ENCODE measurements at places on chromosomes 3 and 15. TPM values are rescaled to one million over a fixed set of nuclear protein-coding genes. Genes with fewer than 3 reads are reported as not detected.
A peak's percentile ranks its signal among the peaks of the same experiment; 100 is the strongest.

The TIMP4 gene
- 13.2 TPM for total RNA-seq

The PPP1R14D gene
- not detected for total RNA-seq

The CFAP161 gene
- not detected for total RNA-seq

The ROBO2 gene
- total RNA-seq, result 1.6 TPM

The ATP11B gene
- 58.7 TPM for total RNA-seq

- no peak for DNase-seq
These were observed 981.8 kb downstream of the ROBO2 start for GRCh38 chr3:78021710-78022109.

DNA sequence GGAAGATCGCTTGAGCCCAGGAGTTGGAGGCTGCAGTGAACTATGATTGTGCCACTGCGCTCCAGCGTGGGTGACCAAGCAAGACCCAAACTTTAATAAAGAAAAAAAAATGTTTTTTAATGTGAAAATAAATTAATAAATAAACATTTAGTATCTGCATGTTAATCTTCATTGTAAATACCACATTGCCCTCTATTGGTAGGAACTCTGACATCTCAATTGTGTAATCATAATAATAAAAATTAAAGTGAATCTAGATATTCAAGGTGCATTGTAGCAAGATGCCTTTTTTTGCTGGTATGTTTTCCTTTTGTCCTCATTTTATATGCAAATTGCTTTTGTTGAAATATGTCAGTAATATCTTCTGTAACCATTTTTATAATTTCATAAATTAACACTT is 95.0 kb upstream of the LIMD1 start:
- DNase-seq, result no peak

DNA sequence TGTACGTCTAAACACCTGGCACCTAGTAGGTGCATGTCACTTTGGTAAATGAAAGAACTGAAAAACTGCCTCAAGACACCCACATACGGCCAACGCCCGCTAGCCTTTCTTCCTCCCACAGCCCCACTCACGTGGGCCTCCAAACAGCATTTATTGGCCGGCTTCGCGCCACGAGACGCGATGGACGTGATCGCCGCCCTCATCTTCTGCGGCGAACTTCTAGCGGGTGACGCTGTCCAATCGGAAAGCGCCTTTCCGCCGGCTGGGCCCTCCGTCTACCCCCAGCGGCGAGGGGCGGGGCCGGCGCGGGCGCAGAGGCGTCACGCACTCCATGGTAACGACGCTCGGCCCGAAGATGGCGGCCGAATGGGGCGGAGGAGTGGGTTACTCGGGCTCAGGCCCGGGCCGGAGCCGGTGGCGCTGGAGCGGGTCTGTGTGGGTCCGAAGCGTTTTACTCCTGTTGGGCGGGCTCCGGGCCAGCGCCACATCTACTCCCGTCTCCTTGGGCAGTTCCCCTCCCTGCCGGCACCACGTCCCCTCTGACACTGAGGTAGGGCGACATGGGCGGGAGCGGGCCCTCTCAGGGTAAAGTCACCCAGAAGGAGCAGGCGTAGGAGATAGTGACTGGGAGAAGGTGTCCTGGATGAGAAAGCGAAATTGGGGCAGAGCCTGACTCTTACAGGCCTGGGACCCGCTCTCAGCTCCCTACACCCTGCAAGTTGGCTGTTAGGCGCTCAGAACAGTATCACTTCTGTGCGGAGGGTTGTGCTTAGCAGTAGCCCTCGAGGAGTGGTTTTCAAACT is at the start of gene LMLN:
Gene LMLN, plus strand, starts transcription at position 327 of the 803 bp plus-strand sequence. Its CDS starts 29 bp downstream, at position 356.
- peak; percentile 97 for DNase-seq

DNA sequence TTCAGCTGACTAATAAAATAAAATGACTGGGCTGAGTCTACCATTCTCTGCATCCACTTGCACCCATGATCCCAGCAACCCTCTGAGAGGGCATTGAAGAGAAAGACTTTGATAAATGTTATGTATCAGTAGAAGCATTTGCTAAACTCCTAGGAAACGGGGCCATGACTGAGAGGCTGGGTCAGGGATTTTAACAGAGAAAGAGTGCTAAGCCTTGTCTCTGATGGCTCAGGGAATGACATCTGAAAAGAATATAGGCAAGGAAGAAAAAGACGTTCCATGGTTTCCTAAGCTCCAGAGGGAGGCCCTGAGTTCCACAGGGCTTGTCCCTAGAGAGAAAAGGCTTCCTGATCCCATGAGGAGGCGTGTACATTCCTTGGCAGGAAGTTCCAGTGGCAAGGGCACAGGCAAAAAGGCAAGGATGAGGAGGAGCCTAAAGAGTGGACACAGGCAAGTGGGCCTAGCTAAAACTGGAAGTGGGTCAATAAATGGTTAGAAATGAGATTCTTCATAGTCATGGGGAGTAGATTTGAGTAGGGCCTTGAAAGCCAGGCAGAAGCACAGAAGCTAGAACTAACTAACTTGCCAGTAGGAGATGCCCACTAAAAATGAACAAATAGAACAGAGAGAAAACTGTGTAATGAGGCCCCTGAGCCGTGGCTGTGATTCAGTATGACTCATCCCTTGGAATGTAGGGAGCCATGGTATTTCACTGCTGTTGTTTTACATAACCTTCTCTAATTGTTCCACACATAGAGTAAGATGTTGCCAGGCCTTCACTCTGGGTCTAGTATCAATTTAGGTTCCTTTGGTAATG is 44.9 kb upstream of the MANF start:
- no peak for DNase-seq

DNA sequence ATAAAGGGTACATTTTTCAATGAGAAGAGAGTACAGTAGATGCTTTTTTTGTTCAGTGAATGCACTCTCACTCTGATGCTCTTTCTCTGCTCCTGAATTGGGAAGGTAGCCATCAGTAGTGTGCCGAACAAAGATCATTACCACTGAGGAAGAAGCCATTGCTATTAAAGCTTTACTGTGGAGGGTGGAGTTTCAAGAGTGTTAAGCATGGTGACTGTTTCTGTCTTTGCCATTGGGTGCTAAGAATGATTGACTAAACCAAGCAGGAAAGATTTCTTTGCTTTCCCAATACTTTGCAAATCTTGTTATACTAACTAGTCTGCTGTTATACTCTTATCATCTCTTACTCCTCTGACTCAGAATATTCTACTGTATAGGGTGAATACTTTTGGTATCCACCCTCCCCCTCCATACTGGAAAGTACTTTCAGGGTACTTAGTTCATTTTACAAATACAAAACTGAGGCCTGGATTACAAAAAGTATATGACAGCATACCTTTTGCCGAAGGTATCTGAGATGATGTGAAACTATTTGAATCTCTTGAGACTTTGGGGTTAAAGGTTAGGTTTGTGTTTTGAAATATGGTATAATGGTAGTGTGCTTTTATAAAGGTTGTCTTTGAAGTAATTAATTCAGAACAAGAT is 1.7 kb downstream of the RAB11A start:
- no peak for DNase-seq

- no peak for DNase-seq
These were observed 749.7 kb upstream of the ARPP21 start for GRCh38 chr3:34889641-34890040.

DNA sequence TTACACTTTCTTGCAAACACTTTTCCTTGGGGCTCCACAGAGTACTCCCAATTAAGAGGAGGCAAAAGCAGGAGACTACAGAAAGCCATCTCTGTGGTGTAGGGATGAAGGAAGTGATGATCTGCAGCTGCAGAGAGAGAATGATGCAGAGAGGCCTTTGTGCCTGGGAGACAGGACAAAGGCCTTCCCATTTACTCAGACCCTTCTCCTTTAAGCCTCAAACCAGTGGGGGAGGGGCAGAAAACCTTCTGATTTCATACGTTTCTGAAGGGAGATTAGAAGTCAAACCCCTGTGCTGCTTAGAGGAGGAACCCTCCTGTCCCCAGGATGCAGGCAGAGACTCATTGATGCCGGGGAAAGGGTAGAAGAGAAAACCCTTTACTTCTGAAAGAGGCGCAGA is 130.8 kb downstream of the NEO1 start:
- no peak for DNase-seq

DNA sequence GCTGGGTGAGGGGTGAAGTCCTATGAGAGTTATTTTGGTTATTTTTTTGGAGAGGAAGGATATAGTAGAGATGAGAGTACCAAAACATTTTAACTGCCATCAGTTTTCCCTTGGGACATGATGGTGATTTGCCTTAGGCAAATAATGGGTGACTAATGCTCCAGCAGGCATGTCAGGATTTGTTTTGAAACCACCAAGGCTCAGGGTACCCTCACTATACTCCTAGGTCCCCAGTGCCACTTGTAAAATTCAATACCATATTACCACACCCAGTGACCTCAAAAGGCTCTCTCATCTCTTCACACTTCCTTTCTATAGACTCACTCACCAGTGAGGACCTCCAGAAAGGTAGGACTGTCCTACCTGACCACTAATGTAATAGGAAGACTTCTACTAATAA is 83.6 kb downstream of the WDR72 start:
- DNase-seq, result no peak

DNA sequence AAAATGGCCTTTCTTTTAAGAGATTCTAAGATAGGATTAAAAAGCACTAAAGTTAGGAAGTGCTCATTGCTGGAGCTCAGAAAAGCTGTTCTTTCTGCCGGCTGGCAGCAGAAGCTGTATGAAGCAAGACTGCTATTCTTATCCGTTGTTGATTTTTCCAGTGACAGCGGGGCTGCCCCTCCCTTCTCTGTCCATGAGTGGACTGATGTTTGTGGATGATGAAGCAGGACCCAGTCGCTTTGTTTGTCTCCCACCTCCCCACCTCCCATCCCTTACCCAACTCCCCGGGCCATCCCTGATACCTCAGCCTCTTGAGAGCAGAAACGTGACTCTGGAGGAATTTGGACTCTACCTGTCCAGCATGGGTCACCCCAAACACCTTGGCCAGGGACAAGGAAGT is 10.3 kb upstream of the MUSTN1 start:
- peak; percentile 71 for DNase-seq

DNA sequence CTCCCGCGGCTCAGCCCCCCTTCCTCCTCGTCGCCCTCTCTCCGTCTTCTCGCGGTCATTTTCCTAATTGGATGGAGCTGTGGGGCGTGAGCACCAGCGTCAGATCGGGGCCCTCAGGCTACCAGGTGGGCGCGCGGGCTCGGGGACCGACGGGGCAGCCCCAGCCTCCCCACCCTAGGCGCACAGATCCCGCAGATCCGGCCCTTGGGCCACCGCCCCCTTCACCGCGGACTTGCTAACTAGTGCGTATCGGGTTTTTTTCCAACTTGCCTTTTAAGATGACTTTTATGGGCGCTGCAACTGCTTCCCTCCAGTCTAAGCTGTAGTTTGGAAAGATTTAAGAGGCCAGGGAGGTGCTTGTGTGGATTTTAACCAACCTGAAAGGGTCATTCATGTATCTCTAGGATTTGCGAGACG is 1.3 kb downstream of the ZNF710 start:
- peak; percentile 71 for DNase-seq

All from sciatic nerve (tissue), 2 donors.